ENCODE measurements at places on chromosomes 4 and X.

- DNase-seq = no peak
Measured at GRCh38 chr4:663046-663437, 11.0 kb downstream of the ATP5ME start.

DNA sequence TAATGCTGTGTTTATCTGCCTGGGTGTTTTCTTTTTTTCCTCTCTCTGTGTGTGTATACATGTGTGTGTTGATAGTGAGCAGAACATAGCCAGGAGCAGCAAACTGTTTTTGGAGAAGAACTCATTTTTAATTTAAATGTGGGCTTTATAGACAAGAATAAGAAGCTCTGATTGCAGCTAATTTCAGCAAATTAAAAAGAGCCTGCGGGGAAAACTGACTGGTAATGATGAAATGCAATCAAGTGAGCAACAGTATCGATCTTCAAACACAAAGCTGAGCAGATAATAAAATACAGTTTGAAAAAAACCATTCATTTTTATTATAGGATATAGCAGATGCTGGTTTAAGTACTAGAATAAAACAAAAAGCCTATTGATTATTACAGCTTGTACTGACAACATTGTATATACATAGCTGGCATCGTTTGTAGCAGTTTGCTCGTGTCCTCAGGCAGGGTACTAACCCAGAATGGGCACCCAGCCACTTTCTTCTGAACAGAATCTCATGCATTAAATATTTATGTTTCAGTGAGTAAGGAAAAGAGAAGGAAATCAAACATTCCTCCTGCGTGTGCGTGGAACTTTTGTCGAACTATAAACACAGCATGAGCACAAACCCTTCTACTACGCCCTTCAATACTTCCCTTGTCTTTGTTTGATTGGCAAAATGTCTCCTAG lies 73.5 kb upstream of the ZFP42 start:
- no peak for DNase-seq

DNA sequence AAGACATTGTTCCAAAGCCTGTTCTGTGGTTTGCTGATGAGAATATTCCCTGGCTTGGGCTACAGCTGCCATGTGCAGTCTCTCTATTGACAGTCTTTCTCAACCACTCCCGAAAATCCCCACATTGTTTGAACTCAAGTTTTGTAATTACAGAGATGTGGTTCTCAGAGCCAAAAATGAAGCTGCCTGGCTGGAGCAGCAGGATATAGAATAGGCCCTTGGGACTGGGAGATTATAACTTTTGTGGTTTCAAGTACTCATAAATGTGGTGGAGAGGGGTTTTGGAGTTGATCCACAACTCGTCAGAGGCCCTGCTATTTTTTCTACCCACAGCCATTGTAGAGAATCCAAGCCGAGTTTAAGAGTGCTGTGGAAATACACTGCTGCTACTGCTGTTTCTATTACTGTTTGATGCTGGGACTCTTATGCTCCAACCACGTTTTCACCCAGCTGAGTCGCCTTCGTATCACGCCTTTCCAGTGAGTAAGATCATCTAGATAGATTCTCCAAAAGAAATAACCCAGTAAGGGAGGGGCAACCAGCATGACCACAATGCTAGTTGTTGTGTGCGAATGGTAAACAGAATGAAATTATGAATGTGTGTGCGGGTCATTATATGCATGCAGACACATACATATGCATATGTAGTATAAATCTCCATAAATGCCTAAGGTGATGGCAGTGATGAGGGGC lies 57.1 kb upstream of the ATXN3L start:
- no peak for DNase-seq

DNA sequence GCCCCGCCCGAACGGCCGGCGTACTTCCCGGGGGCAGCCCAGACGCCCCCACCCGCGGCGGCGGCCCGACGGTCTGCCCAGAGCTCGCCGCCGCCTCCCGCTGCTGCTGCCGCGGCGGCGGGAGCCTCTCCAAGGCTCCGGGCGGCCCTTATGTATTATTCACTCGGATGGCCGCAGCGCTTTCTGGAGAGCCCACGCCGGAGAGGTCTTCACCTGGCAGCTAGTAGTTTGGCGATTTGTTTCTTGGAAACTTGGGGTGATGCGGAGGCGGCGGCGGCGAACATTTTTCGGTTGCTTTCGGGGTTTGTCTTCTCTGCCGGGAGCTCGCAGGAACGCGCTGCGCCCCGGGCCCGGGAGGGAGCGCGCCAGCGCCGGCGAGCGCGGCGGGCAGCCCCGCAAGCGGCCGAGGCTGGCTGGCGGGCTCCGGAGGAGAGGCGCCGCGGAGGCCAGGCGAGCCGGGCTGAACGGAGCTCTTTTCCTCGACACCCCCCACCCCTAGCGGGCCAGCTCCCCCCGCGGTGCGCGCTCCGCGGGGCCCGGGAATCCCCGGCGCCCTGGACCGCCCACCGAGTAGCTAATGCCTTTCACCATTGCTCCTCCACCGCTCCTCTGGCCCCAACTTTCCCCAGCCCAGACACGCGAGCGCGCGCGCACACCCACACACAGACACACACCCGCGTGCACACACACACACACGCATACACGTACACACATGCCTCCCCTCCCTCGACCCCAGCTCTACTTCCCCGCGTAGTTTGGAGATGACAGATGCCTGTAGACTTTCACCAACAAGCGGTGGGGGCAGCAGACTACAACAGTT lies 113.5 kb downstream of the DHX15 start:
- DNase-seq = peak; percentile 72

- no peak for DNase-seq
Measured at GRCh38 chr4:99205153-99205979, 13.7 kb downstream of the ADH6 start.

DNA sequence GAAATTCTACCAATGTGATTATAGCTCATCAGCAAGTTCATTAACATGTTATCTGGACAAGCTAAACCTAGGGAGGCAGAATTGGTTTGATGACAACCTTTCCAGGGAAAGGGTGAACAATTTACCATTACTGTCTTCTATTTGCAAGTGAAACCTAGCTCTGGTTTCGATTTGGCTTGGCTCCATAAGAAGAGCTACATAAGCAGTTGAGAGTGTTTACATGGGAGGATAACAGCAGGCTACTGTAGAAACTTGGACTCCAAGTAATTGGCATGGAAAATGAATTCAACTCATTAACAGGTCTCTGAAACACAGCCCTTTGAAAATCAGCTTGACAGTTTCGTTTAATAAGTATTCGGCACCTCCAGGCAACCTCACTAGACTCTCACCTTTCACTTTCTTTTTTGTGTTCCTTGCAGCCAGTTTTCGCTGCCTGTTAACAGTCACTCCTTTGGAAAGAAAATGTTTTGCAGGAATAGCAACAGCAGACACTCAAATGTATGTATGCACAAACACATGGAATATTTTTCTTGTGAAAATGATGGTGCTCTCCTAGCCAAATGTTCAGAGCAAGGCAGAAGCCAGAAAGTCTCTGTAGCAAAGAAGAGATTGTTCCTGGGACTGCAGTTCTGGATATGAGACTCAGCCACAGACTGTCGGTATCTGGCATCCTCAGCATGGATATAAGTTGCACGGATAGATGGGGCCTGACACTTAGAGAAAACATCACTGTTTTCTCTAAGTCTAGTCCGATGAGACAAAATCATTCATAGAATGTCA lies 27.5 kb downstream of the POU3F4 start:
- no peak for DNase-seq

- no peak for DNase-seq
Measured at GRCh38 chr4:38603652-38604051, 60.3 kb upstream of the KLF3 start.

All from sigmoid colon (tissue), 7 donors.